ENCODE measurements at places on chromosomes 3 and 15. TPM values are rescaled to one million over a fixed set of nuclear protein-coding genes. Genes with fewer than 3 reads are reported as not detected.

DNA sequence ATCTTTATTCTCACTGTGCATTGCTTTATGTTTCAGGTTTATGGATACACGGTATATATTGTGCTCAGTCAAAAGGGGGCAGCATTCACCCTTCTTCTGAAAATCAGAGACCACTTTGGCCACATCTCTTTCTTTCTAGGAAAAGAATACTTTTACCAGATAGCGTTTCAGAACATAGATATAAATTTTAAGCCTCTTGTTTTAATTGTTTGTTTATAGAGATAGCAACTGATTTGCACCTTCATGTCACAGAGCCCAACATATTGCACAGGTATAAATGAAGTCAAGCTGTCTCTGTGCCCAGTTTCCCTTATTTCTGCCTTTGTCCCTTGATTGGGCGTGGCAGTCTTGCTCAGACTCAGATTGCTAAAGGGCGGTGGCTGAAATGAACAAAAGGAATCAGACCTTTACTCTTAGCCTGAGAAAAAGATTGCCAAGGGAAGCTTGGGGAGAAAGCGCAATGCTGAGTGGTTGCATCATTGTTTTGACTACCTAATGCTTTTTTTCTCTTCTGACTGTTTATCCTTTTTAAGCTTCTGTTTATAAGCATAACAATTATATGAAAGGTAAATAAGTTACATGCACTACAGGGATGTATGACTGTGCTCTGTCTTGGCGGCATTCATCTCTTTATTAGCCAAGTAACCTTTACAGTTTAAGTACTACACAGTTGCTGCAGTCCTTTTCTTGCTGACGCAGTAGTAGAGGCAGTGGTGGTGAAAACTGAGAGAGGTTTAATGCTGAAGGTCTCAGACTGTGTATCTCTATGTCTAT, 70.8 kb upstream of the ZBTB20 start:
- no peak for DNase-seq

GRCh38 chr3:101849714-101850245, 466 bp downstream of the NFKBIZ start:
- DNase-seq = peak; percentile 80

GRCh38 chr3:77271711-77272110, 231.8 kb downstream of the ROBO2 start:
- DNase-seq = no peak

DNA sequence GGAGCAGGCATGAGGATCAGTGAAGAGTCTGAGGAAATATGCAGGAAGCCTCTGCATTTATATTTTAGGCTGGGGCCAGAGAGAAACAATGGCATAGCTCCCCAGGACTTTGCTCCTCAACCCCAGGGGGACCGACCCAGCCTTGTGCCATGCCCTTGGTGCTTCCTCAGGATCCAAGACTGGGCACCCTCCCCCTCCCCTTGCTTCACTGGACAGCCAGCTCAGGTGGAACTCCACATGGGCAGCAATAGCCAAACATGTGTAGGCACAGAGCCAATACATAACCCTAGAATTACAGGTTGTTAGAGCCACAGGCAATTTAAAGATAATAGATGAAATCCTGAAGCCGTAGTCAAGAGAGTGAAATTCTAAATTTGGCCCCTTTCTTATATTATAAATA, 73.0 kb upstream of the ETV5 start:
- no peak for DNase-seq

GRCh38 chr15:21262851-21263425, 177.4 kb downstream of the POTEB3 start:
- DNase-seq = no peak

DNA sequence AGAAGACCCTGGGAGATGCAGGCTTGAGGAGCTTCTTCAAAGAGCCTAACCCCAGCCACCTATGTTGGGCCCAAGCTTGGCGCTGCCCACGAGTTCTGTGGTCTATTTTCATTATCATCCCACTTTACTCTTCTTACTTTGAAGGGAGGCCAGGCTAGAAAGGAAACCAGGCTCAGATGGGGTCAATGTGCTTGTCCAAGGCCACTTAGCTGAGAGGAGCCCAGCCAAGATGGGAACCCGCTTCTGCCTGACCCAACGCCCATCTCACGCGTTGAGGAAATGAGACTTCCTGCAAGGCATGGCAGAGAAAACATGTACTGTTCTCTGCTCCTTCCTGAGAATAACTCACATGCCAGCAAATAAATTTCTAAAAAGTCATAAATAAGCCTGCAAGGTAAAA, 486.3 kb upstream of the PROK2 start:
- no peak for DNase-seq

DNA sequence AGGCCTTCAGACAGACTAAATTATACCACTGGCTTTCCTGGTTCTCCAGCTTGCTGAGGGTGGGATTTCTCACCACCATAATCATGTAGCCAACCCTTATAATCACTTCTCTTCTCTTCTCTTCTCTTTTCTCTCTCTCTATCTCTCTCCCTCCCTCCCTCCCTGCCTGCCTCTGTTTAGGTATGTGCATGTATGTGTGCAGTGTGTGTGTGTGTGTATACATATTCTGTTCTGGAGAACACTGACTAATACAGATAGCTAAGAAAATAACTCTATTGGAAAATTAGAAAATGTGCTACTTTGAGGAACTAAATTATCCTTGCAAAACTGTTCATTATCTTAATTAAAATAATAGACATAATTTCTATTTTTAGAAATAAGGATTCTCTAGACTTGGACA, 118.6 kb upstream of the GADL1 start:
- no peak for DNase-seq

DNA sequence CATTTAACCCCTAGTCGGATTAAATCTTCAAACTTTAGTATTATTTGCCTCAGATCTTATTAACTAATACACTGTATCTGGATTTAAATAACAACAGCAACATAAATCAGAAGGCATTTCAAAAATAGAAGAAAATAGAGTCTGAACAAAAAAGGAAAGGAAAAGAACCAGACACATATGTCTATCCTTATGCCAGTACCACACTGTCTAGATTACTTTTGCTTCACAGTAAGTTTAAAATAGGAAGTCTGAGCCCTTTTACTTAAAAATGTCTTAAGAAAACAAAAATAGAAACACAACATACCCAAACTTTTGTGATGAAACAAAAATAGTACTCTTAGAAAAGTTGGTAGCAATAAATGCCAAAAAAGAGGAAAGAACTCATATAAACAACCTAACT, 1615.8 kb downstream of the SI start:
- no peak for DNase-seq

- DNase-seq = no peak
These were observed 97.4 kb downstream of the SLC9A9 start for GRCh38 chr3:143750841-143751240.

GRCh38 chr3:43769885-43770425, 79.2 kb downstream of the ABHD5 start:
- peak; percentile 35 for DNase-seq

DNA sequence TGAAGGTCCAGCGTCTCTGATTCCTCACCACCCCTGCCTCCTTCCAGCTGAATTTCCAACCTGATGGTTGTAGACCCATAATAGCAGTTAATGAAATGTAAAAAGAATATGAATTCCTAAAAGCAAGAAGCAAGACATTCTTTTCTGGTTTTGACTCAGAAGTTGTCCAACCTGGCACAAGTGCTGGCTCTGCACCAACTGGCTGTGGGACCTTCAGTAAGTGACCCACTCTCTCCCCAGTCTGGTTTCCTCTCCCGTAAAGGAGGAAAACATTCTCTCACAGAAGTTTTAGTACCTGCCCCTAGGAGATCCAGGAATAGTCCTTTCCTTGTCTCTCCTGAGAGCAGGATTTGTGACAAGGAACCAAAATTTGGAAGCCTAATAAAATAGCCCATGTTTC, 236.9 kb upstream of the TRIM42 start:
- no peak for DNase-seq

DNA sequence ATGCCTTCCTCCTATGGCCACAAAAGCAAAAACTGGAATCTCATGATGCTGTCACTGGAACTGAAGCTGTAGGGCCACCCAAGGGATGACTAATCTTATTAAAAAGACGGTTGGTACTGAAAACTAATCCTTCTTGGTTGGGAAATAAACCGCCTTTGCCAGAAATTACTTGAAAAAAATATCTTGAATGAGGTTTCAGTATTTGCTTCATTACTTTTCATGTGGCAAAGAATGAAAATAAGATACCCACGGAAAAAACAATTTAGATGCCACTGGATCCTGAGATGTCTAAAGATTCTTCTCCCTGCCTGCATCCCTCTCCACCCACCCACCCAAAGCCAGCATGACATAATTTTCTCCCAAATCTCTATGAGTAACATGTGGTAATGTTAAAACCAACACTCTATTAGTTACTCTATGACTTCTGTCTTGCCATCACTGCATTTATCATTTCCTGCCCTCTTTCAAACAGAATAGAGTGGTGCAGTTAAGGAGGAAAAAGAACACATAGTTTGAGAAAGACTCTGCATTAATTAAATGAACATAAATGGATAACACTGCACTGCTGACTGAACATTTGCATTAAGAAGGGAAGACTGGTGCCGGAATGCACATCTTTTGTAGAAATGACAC, 111.8 kb upstream of the DPH6 start:
- no peak for DNase-seq

DNA sequence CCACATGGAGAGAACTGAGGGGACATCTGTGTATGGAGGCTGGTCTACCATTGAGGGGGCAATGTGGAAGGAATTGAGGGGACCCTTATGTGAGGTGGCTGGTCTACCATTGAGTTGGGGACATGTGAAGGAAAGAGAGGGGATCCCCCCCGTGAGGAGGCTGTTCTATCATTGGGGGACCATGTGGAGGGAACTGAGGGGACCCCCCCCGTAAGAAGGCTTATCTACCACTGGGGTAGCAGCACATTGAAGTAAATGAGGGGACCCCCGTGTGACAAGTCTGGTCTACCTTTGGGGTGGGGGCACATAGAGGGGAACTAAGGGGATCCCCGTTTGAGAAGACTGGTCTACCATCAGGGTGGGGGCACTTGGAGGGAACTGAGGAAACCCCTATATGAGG, 158.0 kb downstream of the FBLN2 start:
- peak; percentile 8 for DNase-seq

DNA sequence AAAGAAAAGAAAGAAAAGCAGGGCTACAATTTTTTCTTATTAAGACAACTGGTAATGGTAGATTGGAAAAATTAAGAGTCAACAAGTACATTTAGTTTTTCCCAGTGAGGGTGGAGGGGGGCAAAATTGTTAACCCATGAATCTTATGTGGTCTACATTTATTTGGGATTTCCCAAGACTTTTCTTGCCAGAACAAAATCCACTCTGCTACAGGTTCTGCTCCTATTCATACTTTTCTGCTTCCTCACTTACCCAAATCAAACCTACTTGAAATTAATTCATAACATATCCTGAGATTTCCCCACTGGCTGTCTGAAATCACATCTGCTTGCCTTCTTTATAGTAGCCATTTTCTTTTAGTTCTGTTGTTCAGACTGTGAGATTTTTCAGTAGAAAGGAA, 41.1 kb downstream of the VGLL3 start:
- DNase-seq = no peak

GRCh38 chr3:123586968-123587367, 2.1 kb upstream of the HACD2 start:
- DNase-seq = no peak

- no peak for DNase-seq
These were observed 813.3 kb upstream of the ARRDC4 start for GRCh38 chr15:97146929-97147870.

DNA sequence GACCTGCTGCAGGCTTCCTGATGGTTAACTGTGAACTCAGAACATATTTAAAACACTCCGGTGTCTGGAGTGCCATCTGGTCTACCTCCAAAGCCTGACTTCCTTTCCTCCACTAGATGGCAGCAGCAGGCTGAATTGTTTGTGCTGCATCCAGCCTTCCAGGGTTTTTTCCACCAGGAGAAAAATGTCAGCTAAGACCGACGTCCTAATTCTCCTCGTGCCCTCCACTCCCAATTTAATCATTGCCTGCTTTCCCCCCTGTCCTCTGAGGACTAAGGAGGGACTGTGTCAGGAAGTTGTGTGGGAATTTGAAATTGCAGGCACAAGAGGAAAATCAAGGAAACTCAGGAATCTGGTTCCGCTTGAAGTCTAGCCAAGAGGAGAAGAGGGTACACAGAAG, 165.2 kb upstream of the UMPS start:
- DNase-seq = peak; percentile 52

GRCh38 chr3:105906836-105907235, 38.0 kb upstream of the CBLB start:
- no peak for DNase-seq

GRCh38 chr3:151541178-151541577, 80.3 kb upstream of the IGSF10 start:
- DNase-seq = no peak

The OIP5 gene
- 17.1 TPM for total RNA-seq

The MAGEL2 gene
- total RNA-seq = not detected

The KBTBD13 gene
- total RNA-seq = not detected

The ZIC4 gene
- total RNA-seq = not detected

The GP5 gene
- 2.2 TPM for total RNA-seq

The RGMA gene
- not detected for total RNA-seq

The CATSPER2 gene
- total RNA-seq = 2.2 TPM

The MYL3 gene
- total RNA-seq = not detected

The ABI3BP gene
- 0.17 TPM for total RNA-seq

The KLHL40 gene
- total RNA-seq = not detected

Measured in activated naive CD8-positive, alpha-beta T cell treated with anti-CD3 and anti-CD28 coated beads, Interleukin-2, amount 10 ng/mL, durations not matched to agents 7 days and 5 days (primary cell).